ENCODE measurements at places on chromosomes 7 and 10.

DNA sequence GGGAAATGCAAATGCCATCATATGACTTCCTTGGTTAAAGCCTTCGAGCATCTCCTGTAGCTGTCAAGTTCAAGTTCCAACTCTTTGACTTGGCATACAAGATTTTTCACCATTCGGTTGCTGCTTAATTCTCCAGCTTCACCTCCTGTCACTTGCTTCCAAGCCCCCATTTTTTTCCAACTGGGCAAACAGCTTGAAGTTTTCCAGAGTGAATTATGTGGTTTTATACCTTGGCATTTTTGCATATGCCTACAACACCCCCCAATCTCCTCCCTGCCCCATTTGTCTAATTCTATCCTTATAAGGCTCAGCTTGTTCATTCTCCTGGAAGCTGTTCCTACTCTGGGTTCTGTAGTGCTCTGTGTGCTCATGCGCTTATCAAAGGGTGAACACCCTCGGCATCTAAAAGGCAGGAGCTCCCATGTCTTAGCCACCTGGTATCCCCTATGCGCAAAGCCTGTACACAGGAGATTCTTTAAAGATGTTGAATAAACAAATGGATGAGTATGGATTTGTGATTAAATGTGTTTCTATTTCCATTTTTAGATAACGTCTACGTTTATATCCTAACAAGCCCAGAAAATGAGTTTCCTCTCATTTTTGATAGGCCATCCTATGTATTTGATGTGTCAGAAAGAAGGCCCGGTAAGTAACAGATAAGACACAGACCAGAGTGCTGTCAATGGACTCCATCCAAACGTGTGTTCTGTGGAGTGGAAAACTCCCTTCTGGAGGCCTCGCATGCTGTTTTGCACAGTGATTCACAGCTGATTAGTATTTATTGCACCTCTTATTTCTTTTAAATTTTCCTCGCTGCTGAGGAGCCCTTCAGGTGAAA lies 52.5 kb downstream of the CDHR3 start:
- no peak for DNase-seq

GRCh38 chr10:4494551-4494950 lies 331.5 kb upstream of the AKR1E2 start:
- no peak for DNase-seq

DNA sequence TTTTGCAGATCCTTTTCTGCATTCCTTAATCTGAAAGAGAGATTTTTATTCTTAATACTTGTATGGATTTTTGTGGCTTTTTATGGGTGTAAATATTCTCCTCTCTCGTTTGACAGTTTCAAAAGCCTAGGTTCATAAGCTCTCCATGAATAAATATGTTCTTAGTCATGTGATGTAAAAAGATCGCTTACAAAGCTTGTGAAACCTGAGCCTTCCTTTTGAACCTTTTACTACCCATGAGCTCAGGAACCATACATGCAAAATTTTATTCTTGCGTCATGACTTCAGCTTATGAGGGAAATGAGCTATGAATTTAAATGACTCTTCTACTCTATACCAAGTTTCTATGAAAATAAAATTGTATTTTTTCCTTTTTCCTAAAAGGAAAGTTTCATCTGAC lies 98.7 kb downstream of the POLL start:
- no peak for DNase-seq

- no peak for DNase-seq
Observed at GRCh38 chr7:99078416-99078815, 65.5 kb downstream of the SMURF1 start.

GRCh38 chr7:133367561-133367960 lies 114.7 kb downstream of the EXOC4 start:
- no peak for DNase-seq
